ENCODE measurements at places on chromosomes 4 and X.
A peak's percentile ranks its signal among the peaks of the same experiment; 100 is the strongest.

DNA sequence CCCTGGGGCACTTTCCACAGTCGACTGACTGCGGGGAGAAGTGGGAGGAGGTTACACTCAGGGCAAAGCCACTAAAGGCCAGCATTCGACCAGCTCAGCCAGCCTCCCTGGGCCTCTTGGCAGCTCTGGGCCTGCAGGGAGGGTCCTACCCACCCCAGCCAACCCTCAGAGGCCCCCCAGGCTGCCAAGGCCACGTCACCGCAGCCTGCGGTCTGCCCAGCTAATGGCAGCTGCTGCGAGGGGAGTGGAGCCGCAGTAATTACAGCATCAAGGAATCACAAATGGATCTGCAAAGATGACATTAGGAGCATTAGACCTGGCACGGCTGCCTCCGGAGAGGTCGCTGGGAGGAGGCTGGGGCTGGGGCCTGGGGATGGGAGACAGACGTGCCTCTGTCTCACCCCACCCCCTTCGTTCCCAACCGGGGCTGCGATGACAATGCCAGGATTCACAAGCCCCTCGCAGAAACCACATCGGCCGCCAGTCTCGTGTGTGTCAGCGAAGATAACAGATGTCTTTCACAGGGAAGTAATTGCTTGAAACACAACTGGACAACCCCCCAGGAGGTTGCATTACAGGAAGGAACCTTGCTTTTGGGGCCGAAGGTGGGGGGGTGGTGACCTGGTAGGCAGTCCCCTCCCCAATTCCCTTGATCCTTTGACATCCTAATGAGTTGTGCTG lies 367.6 kb downstream of the BCOR start:
- DNase-seq = no peak

GRCh38 chr4:56289934-56290333 lies 97.4 kb downstream of the AASDH start:
- no peak for DNase-seq

GRCh38 chrX:148682206-148682605 lies 181.8 kb downstream of the AFF2 start:
- no peak for DNase-seq

DNA sequence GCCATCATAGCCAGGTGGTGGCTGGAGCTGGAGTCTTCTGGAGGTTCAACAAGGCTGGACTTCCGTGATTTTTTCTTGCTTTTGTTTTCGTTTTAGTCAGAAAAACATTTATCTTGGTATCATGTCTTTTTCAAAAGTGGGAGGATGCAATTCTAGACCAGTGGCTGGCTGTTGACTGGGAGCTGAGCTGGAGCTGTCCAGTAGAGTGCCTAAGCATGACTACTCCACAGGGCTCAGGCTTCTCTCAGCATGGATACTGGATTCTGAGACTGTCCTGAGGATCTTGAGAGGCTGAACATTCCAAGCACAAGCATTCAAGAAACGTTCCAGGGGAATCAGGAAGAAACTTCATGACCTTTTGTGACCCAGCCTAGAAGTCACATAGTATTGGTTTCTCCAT lies 598.1 kb downstream of the MID1IP1 start:
- DNase-seq = no peak

GRCh38 chr4:71009086-71009485 lies 15.6 kb downstream of the DCK start:
- DNase-seq = no peak

- DNase-seq = peak; percentile 76
These were observed 25.3 kb downstream of the STIM2 start for GRCh38 chr4:26885912-26886274.

GRCh38 chrX:64437665-64438064 lies 42.4 kb upstream of the MTMR8 start:
- DNase-seq = no peak

- DNase-seq = no peak
These were observed 203.2 kb upstream of the MBNL3 start for GRCh38 chrX:132692066-132692465.

GRCh38 chrX:148161701-148162100 lies 180.6 kb downstream of the FMR1NB start:
- DNase-seq = no peak

GRCh38 chrX:148536961-148537360 lies 36.5 kb downstream of the AFF2 start:
- DNase-seq = no peak

GRCh38 chr4:18930487-18930886 lies 908.9 kb upstream of the LCORL start:
- no peak for DNase-seq

- DNase-seq = no peak
These were observed 2.2 kb downstream of the NHS start for GRCh38 chrX:17377091-17377717.

- DNase-seq = no peak
These were observed 22.6 kb upstream of the IGFBP7 start for GRCh38 chr4:57132743-57133137.

DNA sequence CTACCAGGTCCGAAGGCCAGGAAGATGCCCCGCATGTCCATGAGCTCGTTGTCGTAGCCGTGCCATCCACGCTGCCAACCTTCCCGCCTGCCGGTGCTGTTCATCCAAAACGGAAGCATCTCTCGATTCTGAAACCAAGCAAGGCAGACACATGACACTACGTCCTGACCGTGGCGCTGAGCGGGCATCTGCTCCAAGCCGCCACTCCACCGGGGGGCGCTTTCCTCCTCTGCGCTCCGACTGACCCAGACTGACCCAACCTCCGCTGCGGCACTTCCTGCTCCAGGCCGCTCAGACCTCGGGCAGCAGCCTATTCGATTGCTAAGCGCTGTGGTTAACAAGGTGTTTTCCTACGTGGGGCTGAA lies 120.5 kb downstream of the ENPP6 start:
- DNase-seq = peak; percentile 35

DNA sequence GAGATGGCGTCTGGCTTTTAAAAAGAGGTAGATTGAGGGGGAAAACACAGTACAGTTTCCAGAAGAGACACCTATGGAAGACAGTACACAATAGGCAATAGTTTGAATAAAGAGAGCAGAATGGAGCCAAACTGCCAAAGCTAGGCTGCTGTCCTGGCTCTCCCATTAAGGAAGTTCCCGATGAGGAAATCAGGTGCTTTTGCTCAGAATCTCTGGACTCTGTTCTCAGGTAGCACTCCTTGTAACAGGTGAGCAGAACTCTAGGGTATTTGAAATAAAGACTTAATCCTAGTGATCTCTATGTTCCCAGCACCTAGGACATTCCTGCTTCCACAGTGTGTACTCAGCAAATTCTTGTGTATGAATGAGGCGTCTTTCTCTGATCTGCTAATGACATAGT lies 1.6 kb downstream of the EGF start:
- DNase-seq = no peak

- DNase-seq = no peak
These were observed 55.9 kb downstream of the STOX2 start for GRCh38 chr4:183960962-183961541.

DNA sequence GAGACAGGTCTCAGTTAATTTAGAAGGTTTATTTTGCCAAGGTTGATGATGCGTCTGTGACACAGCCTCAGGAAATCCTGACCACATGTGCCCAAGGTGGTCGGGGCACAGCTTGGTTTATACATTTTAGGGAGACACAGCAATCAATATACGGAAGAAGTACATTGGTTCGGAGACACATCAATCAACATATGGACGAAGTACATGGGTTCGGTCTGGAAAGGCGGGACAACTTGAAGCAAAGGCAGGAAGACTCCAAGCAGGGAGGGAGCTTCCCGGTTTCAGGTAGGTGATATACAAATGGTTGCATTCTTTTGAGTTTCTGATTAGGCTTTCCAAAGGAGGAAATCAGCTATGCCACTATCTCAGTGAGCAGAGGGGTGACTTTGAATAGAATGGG lies 225.2 kb upstream of the ZFP42 start:
- DNase-seq = no peak

- no peak for DNase-seq
These were observed 82.0 kb downstream of the MANBA start for GRCh38 chr4:102678695-102679335.

- no peak for DNase-seq
These were observed 50.8 kb downstream of the CBLL2 start for GRCh38 chrX:22323541-22323940.

DNA sequence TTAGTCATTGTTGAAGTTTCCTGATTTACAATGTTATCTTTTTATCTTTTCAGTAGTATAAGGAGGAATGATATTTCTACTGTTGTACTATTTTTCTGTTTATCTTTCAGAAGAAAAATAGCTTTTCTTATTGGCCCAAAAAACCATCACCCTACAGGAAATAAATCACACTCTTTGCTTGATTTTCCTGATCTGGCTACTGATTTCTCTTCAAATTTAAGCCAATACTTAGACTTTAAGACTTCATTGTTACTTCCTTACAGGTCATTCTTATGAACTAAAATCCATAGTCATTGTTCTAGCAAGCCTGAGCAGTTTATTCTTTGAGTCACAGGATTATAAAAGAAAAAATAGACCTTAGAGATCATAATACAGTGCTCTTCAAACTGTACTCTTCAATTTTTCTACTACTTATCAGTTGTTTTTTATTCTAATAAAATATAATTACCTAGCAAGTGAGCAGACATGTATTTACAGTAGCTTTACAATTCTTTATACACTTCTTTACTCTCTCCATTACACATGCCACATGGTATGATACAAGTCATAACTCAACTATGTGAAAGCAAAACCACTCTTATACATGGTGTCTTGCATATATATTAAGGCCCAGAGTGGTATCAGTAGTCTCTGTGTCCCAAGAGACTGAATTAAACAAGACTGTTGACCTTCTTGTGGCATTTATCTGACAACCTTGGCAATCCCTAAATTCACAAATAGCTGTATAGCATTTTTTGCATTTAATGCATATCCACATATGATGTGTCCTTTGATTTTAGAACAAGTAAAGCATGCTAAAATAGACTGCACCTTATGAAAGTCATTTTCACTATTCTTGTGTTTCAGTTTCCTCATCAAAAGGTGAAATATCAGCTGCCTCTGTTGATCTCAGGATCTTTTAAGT lies 47.9 kb downstream of the TET2 start:
- peak; percentile 27 for DNase-seq

GRCh38 chr4:31803526-31804195 lies 1083.5 kb downstream of the PCDH7 start:
- DNase-seq = no peak

- DNase-seq = no peak
These were observed 23.1 kb upstream of the TMEM184C start for GRCh38 chr4:147594107-147594506.

- no peak for DNase-seq
These were observed 226.9 kb upstream of the HCCS start for GRCh38 chrX:10884246-10884645.

DNA sequence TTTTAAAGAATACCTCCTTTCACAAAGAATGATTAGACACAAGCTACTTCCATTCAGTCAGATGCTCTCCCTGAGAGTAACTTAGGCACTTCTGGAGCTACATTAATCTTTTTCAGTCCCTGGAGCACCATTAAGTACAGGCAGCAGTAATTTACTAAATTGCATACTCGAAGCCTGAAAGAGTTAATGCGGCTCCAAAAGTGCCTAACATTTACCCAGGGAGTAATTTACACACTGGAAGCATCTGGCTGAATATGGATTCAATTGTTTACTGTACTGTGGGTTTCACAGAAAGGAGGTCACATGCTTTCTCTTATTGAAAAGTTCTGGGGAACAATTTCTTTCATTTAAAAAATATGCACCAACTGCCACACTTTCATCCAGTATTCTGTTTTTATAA lies 260.8 kb upstream of the TENM3 start:
- DNase-seq = no peak

GRCh38 chr4:139242511-139243051 lies 37.4 kb downstream of the MGARP start:
- no peak for DNase-seq

- DNase-seq = no peak
These were observed 45.3 kb downstream of the STK26 start for GRCh38 chrX:132068405-132068804.

DNA sequence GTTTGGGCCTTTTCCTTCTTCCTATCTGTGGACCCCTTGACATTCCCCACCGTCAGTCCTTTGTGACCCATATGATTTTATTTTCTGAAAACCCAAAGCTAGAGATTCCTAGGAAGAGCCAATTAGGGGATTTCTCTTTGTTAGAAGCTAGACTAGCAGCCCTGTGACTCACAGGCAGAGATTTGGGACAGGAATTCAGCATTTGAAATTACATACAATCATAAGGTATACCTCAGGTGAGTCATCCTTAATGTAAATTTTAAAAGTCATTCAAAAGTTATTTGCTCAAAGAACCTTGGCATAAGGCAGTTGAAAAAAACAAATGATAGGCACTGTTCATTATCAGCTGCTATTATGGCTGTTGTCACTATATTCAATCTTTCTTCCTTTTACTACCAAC lies 40.6 kb downstream of the USP26 start:
- DNase-seq = no peak
